ENCODE measurements at places on chromosomes 7 and 10.

DNA sequence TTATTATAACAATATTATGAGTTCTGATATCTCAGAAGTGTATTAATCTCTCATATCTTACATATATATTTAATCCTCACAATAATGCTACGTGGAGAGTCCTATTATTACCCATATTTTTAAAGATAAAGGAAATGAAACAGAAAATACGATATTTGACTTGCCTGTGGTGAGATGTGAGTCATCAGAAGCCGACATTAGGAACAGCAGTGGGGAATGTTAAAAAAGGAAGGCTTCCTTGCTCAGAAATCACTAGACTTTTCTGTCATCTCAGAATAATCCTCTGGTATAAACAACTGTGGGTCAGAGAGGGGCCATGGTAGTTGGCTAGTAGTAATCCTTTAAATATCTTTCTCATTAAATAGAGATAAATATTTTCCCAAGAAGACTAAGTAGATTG lies 402.3 kb upstream of the PCDH15 start:
- DNase-seq = no peak

GRCh38 chr10:4243169-4243568 lies 458.2 kb upstream of the KLF6 start:
- no peak for DNase-seq

- DNase-seq = no peak
Measured at GRCh38 chr10:4755286-4755989, 70.6 kb upstream of the AKR1E2 start.

GRCh38 chr7:102916426-102916825 lies 3.6 kb downstream of the LRRC17 start:
- DNase-seq = no peak

DNA sequence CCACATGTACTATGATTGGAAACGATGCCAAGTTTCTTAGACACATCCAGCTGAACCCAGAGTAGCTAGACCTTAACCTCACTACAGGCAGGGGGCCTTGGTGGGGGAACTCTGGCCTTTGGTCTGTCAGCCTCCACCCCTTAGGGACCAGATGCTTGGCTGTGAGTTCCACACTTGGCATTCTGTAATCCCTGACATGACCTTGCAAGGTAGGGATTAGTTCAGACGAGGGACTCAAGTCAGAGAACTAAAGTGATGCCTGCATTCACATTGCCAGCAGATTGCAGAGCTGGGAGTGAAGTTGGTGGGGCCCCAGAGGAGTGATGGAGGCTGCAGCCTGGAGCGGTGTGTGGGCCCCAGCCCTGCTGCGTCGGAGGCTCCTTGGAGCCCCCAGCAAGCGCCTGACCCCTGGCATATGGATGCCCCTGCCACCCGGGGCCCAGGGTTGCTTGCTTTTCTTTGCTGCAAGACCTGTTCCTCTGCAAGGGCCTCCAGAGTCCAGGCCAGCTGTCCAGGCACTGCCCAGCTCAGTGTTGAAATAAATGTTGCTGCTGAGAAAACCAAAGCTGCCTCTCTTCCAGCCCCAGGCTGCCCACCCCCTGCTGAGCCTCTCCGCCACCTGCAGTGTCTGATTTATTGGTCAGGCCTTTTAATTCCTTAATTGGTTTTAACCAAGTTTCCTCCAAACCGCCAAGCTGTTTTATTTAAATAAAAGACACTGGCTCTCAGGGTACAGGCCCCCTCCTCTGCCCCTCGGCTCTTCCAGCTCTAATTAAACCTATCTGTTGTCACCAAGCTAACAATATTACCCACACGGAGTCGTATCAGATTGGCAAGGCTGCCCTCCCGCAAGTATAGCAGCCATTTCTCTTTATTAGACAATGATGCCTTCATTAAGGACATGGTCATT lies 4.7 kb downstream of the NPTX2 start:
- DNase-seq = no peak

- no peak for DNase-seq
Measured at GRCh38 chr7:95927756-95928155, 155.4 kb downstream of the DYNC1I1 start.

GRCh38 chr10:66187053-66187733 lies 738.6 kb upstream of the LRRTM3 start:
- DNase-seq = no peak

- DNase-seq = no peak
Measured at GRCh38 chr10:130887170-130887569, 424.4 kb downstream of the TCERG1L start.

DNA sequence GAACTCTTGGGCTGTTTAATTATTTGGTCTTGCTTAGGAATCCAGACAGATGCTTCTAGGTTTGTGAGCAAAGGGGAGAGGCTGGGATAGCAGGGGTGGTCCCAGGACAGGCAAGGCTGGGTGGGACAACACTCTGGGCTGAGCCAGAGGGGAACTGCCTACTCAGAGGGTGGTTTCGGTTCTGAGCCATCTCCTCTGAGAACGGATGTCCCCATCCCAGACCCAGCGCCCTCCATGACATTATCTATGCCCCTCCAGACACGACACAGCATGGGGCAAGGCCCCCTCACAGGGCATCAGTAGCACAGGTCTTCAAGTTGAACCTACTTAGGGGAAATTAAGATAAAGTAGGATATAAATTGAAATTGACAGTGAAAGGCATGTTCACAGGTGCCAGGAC lies 7.1 kb downstream of the ASB10 start:
- DNase-seq = no peak

- DNase-seq = no peak
Measured at GRCh38 chr7:134359787-134360432, 43.2 kb upstream of the SLC35B4 start.

Data from activated naive CD8-positive, alpha-beta T cell treated with anti-CD3 and anti-CD28 coated beads, Interleukin-2, amount 50 U/mL, for 16 hours (primary cell).